ENCODE measurements at places on chromosomes 1 and 21.

- DNase-seq, result no peak
These were observed 12.9 kb upstream of the PHLDA3 start for GRCh38 chr1:201481761-201482493.

- no peak for DNase-seq
These were observed 18.2 kb downstream of the SLC6A9 start for GRCh38 chr1:44012941-44013609.

DNA sequence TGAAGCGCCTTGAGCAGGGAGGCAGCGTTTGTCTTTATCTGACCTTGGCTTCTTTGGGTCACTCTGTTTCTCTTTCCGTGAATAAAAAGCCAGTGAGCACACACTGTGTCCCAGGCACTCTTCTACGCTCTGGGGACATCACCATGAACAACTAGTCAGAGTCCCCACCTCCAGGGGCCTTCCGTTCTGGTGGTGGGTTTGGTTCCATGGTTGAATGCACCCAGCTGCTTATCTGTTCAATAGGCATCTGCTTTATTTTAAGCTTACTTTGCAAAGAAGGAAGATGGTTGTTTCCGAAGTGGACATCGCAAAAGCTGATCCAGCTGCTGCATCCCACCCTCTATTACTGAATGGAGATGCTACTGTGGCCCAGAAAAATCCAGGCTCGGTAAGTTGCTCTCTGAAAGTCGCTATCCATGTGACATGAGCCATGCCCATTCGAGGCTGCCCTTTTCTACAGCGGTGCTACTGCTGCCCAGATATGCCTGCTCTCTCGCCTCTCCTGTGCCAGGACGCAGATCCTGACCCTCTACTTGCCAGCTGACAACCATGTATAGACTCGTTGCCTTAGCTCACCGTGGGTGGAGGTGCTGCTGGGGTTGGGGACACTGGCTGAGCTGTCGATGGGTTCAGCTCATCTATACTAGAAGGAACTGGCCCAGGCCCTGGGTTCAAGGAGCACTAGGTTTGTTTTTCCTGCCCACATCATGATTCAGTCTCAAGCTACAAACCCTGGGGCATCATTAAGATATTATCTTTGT is 5.9 kb downstream of the MX1 start:
- DNase-seq, result no peak

- DNase-seq, result no peak
These were observed 1.8 kb upstream of the LAMTOR5 start for GRCh38 chr1:110409316-110409715.

- no peak for DNase-seq
These were observed 38.9 kb upstream of the SRP9 start for GRCh38 chr1:225738763-225739162.

DNA sequence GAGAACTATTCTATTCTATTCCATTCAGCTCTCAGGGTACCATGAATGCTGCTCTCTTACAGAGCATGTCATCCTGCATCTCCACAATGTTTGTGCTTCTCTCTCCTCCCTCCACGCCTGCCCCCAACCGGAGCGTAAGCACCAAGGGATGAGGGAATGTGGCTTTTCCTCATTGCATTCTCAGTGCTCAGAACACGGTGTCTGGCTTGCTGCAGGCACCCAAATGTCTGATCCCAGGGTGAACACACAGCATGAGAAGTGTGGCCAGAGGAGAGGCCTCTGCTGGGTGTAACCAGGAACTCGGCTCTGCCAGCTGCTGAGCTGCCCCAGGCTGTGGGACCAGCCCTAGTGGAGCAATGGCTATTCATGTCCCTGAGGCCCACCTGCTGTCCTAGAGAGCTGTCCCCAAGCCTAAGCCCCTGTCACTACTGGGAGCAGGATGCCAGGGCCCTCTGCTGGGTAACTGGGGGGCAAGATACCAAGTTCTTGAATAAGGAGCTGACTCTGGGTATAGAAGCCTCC is 38.3 kb downstream of the OLFML2B start:
- no peak for DNase-seq

DNA sequence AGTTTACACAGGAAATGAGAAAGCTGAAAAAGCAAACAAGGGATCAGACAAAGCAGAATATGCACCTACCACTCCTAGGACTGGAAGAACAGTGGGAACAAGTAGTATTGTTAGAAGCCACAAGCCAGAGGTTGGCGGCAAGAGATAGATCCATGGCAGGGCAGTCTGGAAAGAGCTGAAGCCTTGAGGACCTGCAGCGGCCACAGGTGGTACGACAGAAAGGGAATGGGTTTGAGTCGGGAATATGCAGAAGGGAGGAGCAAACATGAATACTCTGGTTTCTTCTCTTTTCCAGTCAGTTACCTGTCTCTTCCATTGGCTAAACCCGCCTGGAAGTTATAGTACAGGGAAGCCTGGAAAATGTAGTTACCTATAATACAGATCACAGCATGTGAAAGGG is 3.9 kb upstream of the PCNX2 start:
- no peak for DNase-seq

DNA sequence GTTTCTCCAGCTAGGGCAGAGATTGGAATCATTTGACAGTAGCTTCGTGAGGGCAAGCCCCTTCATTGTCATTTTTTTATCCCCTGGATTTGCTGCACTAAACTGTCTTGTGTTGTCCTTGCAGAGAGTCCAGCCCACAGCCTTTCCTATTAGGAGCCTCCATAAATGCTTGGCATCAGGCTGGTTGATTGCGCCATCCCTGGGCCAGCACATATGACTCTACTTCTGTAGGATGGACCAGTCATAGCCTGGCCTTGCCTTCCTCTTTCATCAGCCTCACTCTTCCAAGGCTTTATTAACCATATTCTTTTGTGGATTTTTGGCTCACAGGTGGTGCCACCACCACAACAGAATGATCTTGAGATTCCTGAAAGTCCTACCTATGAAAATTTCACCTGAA is 31.4 kb downstream of the LY9 start:
- no peak for DNase-seq

DNA sequence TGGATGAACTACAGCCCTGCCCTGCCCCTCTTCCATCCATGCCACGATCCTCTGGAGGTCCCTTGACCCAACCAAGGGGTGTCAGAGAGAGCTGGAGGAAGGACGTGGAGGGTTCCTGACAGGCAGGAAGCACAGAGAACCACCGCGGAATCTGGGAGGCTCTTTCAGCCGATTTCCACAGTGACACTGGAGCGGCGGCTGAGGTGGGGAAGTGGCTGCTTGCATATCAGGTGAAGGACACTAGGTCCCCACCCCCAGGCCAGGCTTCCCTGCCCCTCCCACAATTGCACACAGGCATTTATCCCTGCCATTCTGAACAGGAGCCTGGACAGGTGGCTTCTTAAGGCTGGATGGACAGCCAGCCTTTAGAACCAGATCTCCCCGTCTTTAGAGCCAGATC is 17.5 kb downstream of the LRRC71 start:
- DNase-seq, result no peak

DNA sequence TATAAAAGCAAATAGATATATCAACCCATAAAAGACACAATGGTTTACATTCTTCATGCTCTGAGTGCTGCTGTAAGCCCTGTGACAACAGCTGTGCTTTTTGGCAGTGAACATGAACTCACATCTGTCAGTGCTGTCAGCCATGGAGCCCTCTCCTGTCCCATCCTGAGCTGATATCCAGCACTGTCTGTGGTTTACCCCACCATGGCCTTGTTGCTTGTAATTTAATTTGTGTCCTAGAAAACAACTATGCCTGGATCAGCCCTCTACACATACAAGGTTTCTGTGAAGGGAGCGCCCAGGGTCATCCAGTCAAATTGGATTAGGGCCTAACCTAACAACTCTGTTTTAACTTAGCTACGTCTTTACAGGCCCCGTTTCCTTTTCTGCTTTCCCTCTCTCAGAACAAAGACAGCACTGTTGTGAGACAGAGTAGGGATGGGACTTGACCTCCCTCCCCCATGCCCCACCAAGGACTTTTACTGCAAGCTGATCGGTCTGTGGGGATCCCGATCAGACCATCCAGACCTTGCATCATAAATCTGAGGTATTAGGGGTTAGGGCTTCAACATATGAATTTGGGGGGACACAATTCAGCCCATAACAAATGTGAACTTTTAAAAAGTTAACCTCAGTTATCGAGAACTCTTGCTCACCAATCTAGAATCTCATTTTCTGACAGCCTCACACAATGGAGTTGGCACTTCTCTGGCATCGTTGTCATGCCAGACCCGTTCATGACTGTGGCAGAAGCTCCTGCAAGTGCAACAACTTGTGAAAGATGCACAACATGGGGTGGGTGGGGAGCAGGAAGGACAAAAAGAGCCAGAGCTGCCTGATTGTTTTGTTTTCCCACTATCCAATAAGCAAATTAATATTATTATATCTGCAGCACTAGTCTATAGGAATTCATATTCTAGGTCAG is 16.4 kb upstream of the SLC44A3 start:
- DNase-seq, result no peak

GRCh38 chr1:19067182-19067911 is 110.9 kb upstream of the IFFO2 start:
- no peak for DNase-seq

DNA sequence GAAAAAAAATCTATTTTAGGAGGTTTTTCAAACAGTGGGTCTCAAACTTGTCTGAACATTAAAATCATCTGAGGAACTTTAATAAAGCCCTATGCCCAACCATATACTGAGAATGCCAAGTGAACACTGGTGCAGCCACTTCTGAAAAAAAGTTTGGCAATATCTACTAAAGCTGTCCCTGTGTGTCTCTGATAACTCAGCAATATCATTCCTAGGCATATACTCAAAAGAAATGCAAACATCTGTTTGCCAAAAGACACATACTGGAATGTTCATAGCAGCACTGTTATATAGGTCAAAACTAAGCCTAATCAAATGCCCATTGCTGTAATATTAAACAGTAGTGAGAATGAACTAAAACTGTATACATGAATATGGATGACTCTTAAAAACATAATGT is 74.2 kb upstream of the RGS4 start:
- DNase-seq, result no peak

- no peak for DNase-seq
These were observed 2.2 kb downstream of the MYCBP start for GRCh38 chr1:38870996-38871395.

Measured in AG04449 (cell line).